ENCODE measurements at places on chromosomes 6 and 20.

- no peak for DNase-seq
Measured at GRCh38 chr20:19419396-19419795, 207.0 kb downstream of the SLC24A3 start.

- DNase-seq = no peak
Measured at GRCh38 chr6:74870403-74870802, 335.4 kb downstream of the COL12A1 start.

DNA sequence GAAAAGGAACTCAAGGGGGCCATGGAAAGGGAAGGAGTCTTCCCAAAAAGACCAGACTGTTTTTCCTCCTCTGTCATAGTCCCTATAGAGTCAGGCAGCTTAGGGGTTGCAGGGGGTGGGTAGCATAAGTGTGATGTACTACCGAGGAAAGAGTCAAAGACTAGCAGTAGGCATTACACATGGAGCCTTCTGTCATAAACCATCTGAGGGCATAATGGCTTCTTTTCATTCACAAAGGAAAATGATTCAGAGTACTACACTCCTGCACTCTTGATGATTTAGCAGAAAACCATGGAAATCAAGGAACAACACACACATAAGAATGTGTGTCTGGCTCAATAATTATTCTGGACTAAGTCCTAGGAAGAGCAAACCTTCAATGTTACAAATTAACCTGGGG, 14.9 kb downstream of the PLN start:
- DNase-seq = no peak

GRCh38 chr20:42775866-42776265, 413.8 kb downstream of the PTPRT start:
- DNase-seq = no peak

- DNase-seq = no peak
Measured at GRCh38 chr20:25297141-25297905, 49.4 kb downstream of the PYGB start.

DNA sequence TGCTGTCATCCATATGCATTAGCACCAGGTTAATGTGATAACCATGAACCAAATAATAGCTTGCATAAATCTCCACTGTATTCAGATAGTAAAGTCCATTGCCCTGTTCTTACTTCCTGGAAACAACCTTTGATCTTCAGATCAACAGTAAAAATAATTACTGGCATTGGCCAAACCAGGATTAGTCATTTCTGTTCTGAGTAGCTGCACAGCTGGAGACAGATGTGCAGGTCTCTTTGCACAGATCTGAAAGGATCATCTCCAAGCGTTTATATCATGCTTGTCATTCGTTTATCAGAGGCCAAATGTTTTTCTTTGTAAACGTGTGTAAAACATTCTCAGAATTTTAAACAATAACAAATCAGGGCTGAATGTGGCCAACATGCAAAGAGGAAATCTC, 134.4 kb upstream of the HMGCLL1 start:
- no peak for DNase-seq

DNA sequence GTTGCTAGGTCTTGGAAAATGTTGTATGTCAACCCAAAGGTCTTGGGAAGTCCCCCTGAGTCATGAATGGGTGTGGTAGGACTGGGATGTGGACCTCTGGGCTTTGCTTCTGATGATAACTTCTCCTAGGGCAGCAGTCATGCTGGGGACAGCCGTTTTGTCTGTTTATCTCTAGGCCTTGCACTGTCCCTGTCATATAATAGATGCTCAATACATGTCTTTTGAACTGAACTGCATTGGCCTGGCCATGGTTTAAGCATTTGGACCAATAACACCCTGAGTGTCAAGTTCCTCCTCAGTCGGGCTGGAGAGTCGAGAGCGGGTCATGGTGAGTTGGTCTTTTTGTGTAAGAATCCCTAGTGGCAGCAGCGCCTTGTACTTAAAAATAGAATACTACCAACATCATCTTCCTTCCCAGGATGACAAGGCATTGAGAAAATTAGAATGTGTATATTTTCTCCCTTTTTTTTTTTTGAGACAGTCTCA, 43.1 kb downstream of the E2F3 start:
- no peak for DNase-seq

- DNase-seq = no peak
Measured at GRCh38 chr20:22562620-22563019, 21.8 kb downstream of the FOXA2 start.

- DNase-seq = no peak
Measured at GRCh38 chr20:6632187-6632586, 135.3 kb upstream of the BMP2 start.

All from effector CD4-positive, alpha-beta T cell (primary cell).